Cerebellum (tissue), 4 donors: ENCODE measurements at places on chromosomes 12 and 14.

DNA sequence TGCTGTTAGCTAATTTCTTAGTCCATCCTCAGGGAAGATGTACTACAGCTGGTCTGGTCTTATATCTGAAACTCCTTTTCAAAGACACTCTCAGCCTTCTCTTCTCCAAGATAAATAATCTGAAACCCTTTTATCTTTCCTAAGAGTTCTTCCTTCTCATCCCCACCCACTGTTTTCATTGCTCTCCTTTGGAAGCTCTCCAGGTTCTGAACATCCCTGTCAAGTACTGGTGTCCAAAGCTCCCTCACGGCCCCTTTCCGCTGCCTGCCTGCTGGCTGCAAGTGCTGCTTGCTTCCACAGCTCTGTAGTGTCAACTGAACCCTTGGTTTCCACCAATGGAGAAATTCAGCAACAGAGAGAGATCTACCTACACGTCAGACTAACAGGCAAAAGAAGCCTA, 6.6 kb upstream of the SLC6A13 start:
- DNase-seq, result peak; percentile 23

DNA sequence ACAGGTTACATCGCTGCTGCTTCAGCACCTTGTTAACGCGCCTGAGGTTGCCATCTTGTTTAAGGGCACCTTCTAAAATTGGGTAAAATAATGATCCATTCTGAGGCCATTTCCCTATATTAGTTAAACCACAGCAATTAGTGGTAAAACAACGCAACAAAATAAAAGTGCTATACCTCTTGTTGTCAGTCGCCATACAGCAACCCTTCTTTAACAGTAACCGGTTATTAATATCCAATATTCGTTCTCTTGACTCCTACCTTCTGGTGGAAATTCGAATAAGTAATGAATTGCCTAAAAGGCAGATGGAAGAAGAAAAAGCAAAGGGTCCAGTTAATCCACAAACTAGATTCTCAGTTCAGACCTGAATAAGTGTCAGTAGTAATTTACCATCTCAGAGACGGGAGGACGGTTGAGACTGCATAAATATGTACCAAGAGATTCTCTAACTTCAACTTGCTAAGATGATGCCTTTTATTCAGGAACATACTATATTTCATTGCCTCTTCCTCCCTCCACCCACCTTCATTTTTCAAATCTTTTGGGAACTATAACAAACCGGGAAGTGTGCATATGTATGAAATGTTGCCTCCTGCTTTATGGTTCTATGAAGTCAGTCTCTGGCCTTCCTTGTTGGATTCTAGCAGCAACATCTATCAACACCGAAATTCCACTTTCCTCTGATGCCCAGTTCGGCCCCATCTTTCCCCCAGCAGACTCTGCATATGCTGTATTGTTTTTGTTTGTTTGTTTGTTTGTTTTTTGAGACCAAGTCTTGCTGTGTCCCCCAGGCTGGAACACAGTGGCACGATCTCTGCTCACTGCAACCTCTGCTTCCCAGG, 824 bp upstream of the PSMB5 start:
- DNase-seq, result no peak

GRCh38 chr12:32567296-32567674, 111.8 kb upstream of the DNM1L start:
- no peak for DNase-seq

GRCh38 chr12:97984974-97985580, 522.5 kb downstream of the RMST start:
- peak; percentile 56 for DNase-seq

DNA sequence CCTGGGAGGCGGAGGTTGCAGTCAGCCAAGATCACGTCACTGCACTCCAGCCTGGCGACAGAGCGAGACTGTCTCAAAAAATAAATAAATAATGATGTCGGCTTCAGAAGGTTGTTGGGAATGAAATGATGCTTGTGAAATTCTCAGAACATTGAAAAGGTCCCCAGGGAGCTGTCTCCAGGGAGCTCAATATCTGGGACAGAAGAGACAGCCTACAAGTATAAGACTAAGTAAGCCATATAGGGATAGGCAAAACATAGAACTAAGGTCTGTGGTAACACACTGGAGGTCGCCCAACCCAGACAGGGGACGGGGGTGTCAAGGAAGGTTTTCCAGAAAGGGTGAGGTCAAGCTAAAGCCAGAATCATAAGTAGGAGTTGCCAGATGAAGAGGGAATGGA, 29.5 kb upstream of the HSPB8 start:
- no peak for DNase-seq

GRCh38 chr12:120932058-120932457, 27.9 kb upstream of the SPPL3 start:
- no peak for DNase-seq

- DNase-seq, result peak; percentile 7
Measured at GRCh38 chr12:44286821-44287505, 451.1 kb downstream of the TMEM117 start.
